Large intestine (tissue), 12 donors: ENCODE measurements at places on chromosomes 6 and 20.

DNA sequence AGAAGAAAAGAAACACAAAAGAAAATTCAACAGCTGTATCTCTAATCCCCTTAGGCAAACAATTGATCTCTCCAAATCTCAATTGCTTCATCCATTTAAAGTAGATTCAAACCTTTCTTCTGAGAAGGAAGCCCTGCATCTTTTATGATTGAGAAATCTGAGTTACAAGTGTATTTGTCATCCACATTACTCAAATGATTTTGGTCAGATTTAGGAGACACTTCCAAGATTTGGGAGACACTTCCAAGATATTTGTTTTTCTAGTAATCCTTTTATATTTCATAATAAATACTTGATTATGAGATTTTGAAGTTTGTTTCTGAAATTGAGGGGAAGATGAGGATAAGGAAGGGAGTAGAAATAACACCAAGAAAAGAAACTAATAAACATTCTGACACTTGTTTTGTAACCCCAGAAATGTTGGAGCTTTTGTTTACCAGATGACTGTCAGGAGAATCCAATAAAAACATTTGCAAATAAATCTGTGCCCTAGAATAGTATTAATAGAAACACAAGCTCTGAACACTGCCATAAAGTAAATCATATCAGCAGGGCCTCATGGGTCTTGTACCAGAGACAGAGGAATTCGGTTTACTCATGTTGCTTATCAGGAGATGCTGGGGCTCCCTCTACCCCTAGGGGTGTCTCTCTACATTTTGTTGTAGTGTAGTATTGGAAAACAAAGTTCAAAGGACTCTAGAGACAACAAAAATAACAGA is 314.3 kb upstream of the NT5E start:
- H3K4me1 ChIP-seq: no peaks in the 10 kb centered on the region
- H3K4me3 ChIP-seq: no peak overlapping the region
- H3K27ac ChIP-seq: no peak overlapping the region

DNA sequence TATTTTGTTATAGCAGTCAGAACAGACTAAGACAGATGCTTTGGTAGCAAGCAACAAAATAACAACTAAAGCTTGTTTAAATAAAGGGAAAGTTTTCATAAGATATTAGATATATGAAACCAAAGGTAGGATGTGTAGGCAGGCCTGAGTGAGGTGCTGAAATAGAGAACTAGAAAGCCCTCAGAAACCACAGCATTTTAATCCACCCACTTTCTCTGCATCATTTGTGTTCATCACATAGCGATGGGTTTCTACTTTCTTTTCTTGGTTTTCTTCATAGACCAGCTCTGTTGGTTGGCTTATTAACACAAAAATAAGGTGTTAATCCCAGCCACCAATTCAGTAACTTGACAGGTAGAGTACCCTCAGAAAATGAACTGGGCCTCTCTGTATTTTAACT is 58.6 kb downstream of the RPS12 start:
- no peaks in the 10 kb centered on the region for H3K36me3 ChIP-seq
- H3K4me3 ChIP-seq: no peak overlapping the region
- H3K4me1 ChIP-seq: no peaks in the 10 kb centered on the region
- no peak overlapping the region for H3K27ac ChIP-seq
- DNase-seq: no peak

DNA sequence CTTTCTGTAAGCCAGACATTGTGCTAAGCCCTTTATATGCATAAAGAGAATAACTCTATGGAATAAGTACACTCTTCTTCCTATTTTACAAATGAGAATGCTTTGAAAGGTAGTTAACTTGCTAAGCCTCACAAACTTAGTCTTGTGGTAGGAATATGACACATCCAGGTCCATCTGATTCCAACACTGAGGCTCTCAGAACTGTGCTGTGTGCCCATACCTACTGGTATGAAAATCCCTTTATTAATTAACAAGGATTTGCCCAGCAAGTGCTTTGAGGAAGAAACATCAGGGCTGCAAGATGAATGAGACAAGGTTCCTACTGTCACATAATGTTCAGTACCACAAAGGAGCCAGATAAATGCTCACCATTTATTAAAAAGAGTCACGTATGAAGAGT is 122.6 kb downstream of the TNFRSF21 start:
- no peak overlapping the region for H3K4me3 ChIP-seq
- H3K27me3 ChIP-seq: no peaks in the 10 kb centered on the region
- no peak for DNase-seq
- peak overlapping the region; percentile 95 for H3K27ac ChIP-seq
- no peaks in the 10 kb centered on the region for H3K36me3 ChIP-seq

- DNase-seq: peak; percentile 94
- peaks cover 26% of the 10 kb centered on the region for H3K4me1 ChIP-seq
- H3K27ac ChIP-seq: peak overlapping the region; percentile 81
- H3K27me3 ChIP-seq: no peaks in the 10 kb centered on the region
- H3K4me3 ChIP-seq: no peak overlapping the region
These were observed 232.0 kb downstream of the BCAS1 start for GRCh38 chr20:53838311-53838868.

- no peaks in the 10 kb centered on the region for H3K4me1 ChIP-seq
- no peak for DNase-seq
- no peak overlapping the region for H3K4me3 ChIP-seq
- H3K27me3 ChIP-seq: no peaks in the 10 kb centered on the region
These were observed 213.5 kb upstream of the PLN start for GRCh38 chr6:118334634-118335033.

DNA sequence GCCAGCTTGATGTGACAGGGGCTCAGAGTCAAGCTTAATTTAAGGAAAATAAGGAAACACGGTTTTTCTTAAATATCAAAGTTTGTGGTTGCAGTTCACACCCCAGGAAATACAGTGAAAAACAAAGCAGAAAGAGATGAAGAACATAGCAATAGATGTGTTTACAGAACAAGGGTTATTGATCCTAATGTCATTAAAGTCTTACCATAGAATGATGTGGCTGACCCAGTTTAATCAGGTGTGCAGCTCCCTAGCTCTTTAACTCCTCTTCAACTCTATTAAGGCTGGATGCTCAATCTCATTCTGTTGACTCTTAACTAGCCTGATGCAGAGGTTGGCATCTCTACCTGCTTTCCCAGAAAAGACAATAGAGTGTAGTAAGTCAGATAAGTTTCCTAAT is 7.5 kb upstream of the GTF3C6 start:
- peaks cover 4% of the 10 kb centered on the region for H3K4me1 ChIP-seq
- H3K27me3 ChIP-seq: no peaks in the 10 kb centered on the region
- no peak for DNase-seq

DNA sequence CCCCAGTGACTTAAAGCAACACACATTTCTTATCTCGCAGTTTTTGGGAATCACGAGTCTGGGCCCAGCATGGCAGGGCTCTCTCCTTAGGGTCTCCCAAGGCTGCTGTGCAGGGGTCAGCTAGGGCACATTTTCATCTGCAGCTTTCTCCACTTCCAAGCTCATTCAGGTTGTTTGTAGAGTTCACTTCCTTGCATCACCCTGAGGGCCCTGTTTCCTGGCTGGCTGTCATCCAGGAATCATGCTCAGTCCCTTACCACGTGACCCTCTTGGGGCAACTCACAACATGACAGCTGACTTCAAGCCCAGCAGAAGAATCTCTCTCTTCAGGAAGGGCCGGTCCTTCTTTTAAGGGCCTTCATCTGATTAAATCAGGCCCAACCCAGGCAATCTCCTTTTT is 21.3 kb downstream of the SNAP25 start:
- H3K4me1 ChIP-seq: no peaks in the 10 kb centered on the region
- H3K27ac ChIP-seq: no peak overlapping the region
- peak; percentile 57 for DNase-seq
- no peaks in the 10 kb centered on the region for H3K27me3 ChIP-seq

DNA sequence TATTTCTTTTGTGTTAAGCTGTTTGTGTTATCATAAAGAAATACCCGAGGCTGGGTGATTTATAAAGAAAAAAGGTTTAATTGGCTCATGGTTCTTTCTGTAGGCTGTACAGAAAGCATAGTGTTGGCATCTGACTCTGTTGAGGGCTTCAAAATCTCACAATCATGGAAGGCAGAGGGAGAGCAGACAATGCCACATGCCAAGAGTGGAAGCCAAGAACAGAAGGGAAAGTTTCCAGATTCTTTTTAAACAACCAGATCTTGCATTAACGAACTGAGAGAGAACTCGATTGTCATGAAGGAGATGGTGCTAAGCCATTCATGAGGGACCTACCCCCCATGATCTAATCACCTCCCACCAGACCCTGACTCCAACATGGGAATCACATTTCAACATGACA is 290.1 kb downstream of the BMP2 start:
- H3K4me3 ChIP-seq: no peak overlapping the region
- no peak for DNase-seq
- H3K36me3 ChIP-seq: no peaks in the 10 kb centered on the region
- H3K4me1 ChIP-seq: no peaks in the 10 kb centered on the region
- H3K27ac ChIP-seq: no peak overlapping the region

DNA sequence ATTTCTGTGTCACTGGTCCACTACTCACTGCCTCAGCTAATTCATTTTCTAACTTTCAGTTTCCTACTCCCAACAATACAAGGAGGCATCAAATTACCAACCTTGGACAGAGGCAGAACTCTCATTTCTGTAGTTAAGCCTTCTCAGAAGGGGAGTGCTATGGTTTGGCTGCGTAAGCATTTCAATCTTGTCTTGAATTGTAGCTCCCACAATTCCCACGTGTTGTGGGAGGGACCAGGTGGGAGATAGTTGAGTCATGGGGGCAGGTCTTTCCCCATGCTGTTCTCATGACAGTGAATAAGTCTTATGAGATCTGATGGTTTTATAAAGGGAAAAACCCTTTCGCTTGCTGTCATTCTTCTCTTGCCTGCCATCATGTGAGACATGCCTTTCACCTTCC is 22.9 kb downstream of the HLA-DRA start:
- no peaks in the 10 kb centered on the region for H3K4me1 ChIP-seq
- no peak overlapping the region for H3K27ac ChIP-seq
- no peaks in the 10 kb centered on the region for H3K36me3 ChIP-seq
- no peak for DNase-seq
- H3K4me3 ChIP-seq: no peak overlapping the region
- H3K27me3 ChIP-seq: peaks cover 11% of the 10 kb centered on the region

- H3K4me1 ChIP-seq: peaks cover 4% of the 10 kb centered on the region
- DNase-seq: peak; percentile 24
- no peaks in the 10 kb centered on the region for H3K27me3 ChIP-seq
- no peaks in the 10 kb centered on the region for H3K36me3 ChIP-seq
- no peak overlapping the region for H3K4me3 ChIP-seq
- no peak overlapping the region for H3K27ac ChIP-seq
These were observed 91.1 kb upstream of the OPRM1 start for GRCh38 chr6:153947808-153948447.

DNA sequence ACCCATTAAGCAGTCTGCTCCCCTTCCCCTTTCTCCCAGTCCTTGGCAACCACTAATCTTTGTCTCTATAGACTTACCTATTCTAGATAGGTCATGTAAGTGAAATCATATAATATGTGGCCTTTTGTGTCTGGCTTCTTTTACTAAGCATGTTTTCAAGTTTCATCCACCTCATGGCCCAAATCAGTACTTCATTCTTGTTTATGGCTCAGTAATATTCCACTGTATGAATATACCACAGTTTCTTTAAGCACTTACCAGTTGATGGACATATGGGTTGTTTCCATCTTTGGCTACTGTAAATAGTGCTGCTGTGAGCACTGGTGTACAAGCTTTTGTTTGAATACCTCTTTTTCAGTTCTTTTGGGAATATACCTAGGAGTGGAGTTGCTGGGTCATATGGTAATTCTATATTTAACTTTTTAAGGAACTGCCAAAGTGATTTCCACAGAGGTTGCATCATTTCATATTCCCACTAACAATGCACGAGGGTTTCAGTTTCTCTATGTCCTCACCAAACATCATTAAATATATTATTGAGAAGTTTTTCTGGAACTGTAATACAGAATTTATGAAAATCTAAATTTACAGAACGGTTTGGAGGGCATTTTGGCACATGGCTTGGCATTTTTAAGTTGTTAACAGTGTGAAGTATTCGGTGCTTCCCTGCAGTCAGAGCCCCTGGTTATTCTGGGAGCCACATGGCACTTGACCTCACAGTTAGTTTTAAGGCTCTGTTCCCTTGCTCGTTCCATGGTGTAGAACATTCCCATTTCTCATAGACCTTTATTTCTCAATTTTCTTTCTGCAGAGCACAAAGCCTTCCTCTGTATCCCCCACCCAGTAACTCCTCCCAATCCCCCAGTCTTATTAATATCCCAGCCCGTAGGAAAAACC is 27.0 kb upstream of the DTNBP1 start:
- DNase-seq: no peak
- no peaks in the 10 kb centered on the region for H3K27me3 ChIP-seq
- H3K4me1 ChIP-seq: peaks cover 29% of the 10 kb centered on the region
- H3K27ac ChIP-seq: peak overlapping the region; percentile 76
- no peak overlapping the region for H3K4me3 ChIP-seq

- DNase-seq: no peak
- H3K4me1 ChIP-seq: no peaks in the 10 kb centered on the region
- H3K27ac ChIP-seq: no peak overlapping the region
- H3K4me3 ChIP-seq: no peak overlapping the region
- no peaks in the 10 kb centered on the region for H3K36me3 ChIP-seq
These were observed 480.9 kb upstream of the NOX3 start for GRCh38 chr6:155936551-155936950.

DNA sequence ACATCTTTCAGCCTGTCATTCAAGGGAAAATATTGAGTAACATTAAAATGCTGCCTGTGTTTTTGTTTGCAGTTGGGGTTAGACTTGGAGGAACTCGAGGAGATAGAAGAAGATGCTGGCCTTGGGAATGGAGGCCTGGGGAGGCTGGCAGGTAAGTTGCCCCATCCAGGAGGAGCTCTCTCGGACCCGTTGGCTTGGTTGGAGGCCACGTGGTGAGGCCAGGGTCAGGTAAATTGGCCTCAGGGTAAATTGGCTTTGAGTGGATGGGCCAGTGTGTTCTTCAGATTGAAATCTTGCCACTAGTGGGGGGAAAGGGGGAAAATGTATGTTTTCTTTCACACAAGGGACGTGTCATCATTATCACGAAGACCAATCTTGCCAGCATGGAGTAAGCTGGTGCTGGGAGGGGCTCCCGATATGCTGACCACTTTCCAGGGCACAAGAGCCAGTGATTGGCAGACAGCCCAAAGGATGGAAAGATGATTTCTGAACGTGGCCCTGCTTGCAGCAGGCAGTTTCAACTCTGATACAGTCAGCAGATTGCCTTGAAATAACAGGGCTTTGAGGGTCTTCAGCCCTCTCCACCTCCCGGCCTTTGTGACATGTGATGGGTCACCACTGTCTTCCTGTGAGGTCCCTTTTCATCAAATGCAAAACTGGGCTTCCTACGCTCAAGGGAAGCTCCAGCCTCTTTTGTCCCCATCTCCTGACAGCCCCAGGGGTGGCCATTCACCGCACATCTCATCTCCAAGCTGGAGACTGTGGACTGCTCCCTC is 21.4 kb downstream of the PYGB start:
- DNase-seq: no peak
- no peaks in the 10 kb centered on the region for H3K27me3 ChIP-seq
- no peak overlapping the region for H3K4me3 ChIP-seq
- no peaks in the 10 kb centered on the region for H3K4me1 ChIP-seq

- H3K27me3 ChIP-seq: no peaks in the 10 kb centered on the region
- DNase-seq: no peak
- no peak overlapping the region for H3K4me3 ChIP-seq
These were observed 141.2 kb downstream of the PDE7B start for GRCh38 chr6:135992739-135993138.
